ENCODE measurements at places on chromosomes 2 and 18.

- DNase-seq = no peak
Observed at GRCh38 chr2:38552259-38552658, 50.5 kb downstream of the HNRNPLL start.

- DNase-seq = peak; percentile 99
Observed at GRCh38 chr2:226701052-226701451, 98.6 kb downstream of the IRS1 start.

- DNase-seq = no peak
Observed at GRCh38 chr2:135603543-135603942, 72.3 kb downstream of the R3HDM1 start.

GRCh38 chr2:112482309-112483041 lies 519 bp downstream of the TTL start:
- peak; percentile 33 for DNase-seq

DNA sequence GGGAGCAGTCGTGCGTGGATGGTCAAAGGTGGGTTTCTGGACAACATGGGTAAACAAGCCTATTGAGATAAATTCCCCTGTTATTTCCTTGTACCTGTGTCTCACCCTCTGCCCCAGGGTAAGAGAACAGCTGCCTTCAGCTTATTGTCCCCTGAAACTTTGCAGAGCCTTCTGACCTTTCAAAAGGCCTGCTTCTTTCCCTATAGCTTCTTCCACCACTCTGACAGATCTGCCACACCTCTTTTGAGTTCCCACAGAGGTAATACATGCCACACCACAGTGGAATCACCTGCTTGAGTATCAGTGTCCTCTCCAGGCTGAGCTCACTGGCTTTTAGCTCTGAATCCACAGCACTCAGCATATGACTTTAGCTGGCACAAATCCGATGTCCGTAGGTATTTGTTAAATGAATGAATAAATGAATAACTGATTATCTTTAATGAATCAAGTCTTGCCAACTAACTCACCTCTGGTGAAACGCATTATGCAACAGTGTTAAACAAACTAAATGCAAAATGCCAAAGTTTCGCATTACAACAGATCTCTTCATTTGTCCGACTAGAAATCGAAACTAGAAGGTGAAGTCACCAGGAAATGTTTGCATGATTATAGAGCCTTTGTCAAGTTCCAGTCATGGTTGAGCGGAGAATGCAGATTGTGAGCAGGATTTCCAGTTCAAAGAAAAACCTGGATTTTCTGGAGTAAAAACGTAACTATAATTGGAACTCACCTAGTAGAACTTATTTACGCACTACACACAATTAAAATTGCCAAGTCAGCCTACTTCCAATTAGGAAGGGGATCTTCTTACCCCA lies 16.4 kb downstream of the DYNAP start:
- DNase-seq = peak; percentile 1

DNA sequence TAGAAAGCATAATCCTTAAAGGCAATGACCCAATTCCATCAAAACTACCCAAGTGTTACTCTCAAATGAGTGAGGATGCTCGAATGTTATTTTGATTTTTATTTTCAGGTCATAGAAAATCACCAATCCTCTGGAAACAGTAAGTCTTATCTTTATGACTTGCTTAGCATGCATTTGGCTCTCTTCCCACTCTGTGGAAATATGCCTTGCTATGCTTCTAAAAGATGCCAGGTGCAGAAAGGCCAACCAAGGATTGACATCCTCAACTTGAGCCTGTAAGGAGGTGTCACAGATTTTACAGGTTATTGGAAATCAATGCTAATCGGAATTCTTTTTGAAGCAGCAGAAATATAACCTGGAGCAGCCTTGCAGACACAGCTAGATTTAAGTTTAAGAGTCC lies 543.9 kb upstream of the LINC00305 start:
- DNase-seq = no peak

GRCh38 chr2:219445220-219445640 lies 10.6 kb downstream of the SPEG start:
- no peak for DNase-seq

- DNase-seq = no peak
Observed at GRCh38 chr2:150370561-150370960, 116.9 kb downstream of the RND3 start.

GRCh38 chr2:197801033-197801432 lies 3.4 kb upstream of the PLCL1 start:
- DNase-seq = no peak

GRCh38 chr2:203670939-203671338 lies 35.5 kb upstream of the CD28 start:
- no peak for DNase-seq

GRCh38 chr18:14919666-14920065 lies 171.7 kb downstream of the ANKRD30B start:
- no peak for DNase-seq

GRCh38 chr18:3478262-3478978 lies 28.4 kb downstream of the TGIF1 start:
- no peak for DNase-seq

- peak; percentile 97 for DNase-seq
Observed at GRCh38 chr2:19649785-19650380, 251.9 kb downstream of the TTC32 start.

GRCh38 chr18:24770311-24771024 lies 310.0 kb downstream of the HRH4 start:
- no peak for DNase-seq

- no peak for DNase-seq
Observed at GRCh38 chr2:160490733-160491685, 2.6 kb downstream of the RBMS1 start.

DNA sequence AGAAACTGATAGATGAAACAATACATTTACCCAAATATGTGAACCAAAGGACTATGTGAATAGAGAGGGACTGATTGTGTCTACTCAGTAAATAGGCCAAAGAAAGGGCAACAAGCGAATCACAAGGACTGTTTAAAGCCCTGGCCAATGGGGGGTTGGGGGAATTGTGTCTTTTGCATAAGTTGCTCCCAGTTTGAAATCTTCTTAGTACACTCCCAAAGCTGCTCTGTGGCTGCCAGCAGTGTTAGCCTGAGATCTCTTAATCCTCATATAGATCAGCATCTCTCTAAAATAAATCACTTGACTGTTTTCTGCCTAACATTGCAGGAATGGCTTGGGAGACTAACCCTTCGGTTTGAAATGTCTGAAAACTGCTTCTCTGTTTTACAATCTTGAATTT lies 236.4 kb downstream of the PLCL1 start:
- no peak for DNase-seq

DNA sequence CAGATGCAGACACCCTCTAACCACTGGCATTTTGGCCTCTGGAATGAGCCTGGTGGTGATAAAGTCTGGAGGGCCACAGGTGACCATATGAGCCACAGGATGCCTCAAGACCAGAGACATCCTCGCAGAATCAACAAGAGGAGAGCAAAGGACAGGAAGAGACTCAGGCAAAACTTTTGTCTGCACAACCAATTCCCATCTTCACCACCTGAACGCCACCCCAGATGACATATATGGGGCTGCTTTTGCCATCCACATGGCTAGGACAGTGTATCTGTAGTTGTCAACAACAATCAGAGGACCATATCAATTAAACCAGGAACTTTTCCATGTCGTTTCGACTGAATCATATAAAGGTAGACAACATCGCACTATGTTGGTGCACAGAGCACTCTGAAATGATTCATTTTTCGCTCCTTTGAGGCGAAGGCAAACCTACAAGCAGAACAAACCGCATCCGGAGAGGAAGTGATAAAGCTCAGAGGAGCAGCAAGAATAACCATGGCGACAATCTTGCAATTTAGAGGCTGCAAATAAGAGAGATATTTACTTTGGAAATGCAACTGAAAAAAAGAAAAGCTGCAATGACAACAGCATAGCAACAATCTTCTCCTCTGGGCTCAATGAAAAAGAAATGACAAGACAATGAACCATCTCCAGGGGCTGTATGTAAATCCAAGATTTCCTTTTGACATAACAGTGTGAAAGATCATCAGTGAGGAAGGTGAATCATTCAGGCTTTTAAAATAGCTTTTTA lies 204.5 kb downstream of the ARL4C start:
- DNase-seq = no peak

DNA sequence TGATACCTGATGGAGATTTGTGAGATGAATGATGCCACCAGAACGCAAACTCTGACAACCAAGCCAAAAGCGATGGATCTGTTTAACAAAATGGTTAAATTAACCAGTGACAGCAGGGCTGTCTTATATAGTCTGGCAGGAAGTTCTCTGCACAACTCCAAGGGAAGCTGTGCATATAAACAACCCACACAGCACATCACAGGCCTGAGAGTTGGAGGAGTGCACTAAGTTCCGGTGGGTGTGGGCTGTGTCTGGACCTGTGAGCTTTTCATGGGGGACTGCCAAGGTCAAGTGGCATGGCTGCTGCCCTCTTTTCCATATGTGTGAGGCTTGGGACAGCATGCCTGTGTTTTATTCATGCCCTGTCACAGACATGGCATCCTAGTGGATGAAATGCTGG lies 414.6 kb upstream of the TRIB2 start:
- no peak for DNase-seq

GRCh38 chr2:160384791-160385190 lies 108.8 kb downstream of the RBMS1 start:
- no peak for DNase-seq

- no peak for DNase-seq
Observed at GRCh38 chr18:48440924-48441323, 31.7 kb upstream of the ZBTB7C start.

- no peak for DNase-seq
Observed at GRCh38 chr2:69945441-69945840, 16.0 kb downstream of the ASPRV1 start.

- DNase-seq = no peak
Observed at GRCh38 chr2:120991441-120991840, 255.8 kb downstream of the GLI2 start.

GRCh38 chr2:209772290-209772685 lies 656 bp downstream of the UNC80 start:
- no peak for DNase-seq

GRCh38 chr18:46332286-46332801 lies 228.2 kb downstream of the HAUS1 start:
- no peak for DNase-seq

DNA sequence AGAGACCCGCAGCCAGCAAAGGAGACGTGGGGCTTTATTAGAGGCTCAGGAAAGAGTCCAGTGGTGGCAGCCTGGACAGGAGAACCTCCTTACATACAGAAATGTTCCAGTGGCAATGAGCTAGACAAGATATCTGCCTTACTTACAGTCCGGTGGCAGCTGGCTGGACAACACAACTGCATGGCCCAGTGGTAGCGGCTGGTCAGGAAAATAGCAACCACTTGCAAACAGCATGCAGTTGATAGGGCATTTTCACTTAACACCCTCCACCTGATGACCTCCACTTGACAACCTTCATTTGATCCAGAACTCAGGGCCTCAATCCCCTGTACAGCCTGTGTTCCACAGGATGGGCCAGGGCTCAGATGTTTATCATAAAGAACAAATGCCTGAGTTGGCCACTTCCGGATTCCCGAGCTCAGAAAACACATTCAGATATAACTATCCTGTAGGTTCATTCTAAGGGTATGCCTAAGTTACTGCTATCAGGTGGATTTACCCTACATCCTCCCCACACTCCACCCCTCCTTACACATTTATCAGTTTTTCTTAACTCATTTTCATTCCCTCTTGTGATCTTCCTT lies 63.3 kb upstream of the ITPRID2 start:
- no peak for DNase-seq

DNA sequence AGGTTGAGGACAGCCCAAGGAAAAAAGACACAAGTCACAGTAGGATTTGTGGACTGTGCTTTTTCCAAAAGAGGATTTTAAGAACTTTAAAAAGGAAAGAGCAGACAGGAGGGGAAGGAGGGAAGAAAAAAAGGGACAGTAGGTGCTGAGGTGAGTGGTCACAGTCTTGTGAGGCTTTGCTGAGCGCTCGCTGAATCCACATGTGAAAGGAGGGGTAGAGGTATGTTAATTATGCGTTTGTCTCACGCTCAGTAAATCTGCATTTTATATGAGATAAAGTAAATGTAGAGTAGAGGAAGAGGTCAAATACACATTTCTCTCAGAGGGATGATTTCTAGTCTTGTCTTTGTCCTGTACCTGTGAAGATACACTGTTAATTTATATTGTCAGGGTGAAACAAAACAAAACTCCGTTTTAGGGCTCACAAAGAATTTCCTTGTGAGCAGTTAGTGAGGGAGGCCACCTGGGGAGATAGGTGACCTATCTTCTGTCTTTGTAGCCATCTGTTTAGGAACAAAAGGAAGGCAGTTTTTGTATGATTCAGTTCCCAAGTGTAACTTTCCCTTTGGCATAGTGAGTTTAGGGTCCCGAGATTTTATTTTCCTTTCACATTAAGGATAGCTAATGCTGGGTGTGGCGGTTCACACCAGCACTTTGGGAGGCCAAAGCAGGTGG lies 25.3 kb downstream of the GNAL start:
- no peak for DNase-seq

DNA sequence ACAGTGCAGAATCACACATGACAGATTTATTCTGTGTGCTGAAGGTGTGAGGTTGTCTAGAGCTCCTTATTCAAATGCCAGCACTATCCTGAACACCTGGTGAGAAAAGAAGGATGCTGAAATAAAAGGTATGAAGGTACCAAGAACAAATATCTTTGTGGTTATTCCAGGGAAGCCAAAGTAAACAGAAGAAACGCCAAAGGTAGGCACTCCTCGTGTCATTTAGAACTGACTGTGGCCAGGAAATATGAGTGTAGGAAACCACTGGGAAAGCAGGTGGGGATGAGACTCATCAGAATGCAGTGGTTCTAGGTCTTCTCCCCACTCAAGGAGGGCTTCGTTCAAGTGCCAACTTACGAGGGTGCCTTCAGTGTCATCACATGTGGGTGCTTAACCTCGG lies 80.8 kb downstream of the KIF5C start:
- no peak for DNase-seq

GRCh38 chr2:239173301-239173700 lies 227.5 kb downstream of the HDAC4 start:
- no peak for DNase-seq

- no peak for DNase-seq
Observed at GRCh38 chr2:108776475-108776874, 10.1 kb upstream of the CCDC138 start.

GRCh38 chr18:57728941-57729511 lies 74.1 kb downstream of the ATP8B1 start:
- DNase-seq = peak; percentile 22

GRCh38 chr2:162074928-162075688 lies 1.1 kb upstream of the DPP4 start:
- peak; percentile 57 for DNase-seq

- DNase-seq = peak; percentile 52
Observed at GRCh38 chr2:7292154-7292691, 375.0 kb downstream of the RNF144A start.

Measured in fibroblast of skin of right quadriceps (primary cell).